ENCODE measurements at places on chromosomes 11 and 22.

- no peak for DNase-seq
Observed at GRCh38 chr11:104763930-104764709, 134.1 kb downstream of the CASP12 start.

DNA sequence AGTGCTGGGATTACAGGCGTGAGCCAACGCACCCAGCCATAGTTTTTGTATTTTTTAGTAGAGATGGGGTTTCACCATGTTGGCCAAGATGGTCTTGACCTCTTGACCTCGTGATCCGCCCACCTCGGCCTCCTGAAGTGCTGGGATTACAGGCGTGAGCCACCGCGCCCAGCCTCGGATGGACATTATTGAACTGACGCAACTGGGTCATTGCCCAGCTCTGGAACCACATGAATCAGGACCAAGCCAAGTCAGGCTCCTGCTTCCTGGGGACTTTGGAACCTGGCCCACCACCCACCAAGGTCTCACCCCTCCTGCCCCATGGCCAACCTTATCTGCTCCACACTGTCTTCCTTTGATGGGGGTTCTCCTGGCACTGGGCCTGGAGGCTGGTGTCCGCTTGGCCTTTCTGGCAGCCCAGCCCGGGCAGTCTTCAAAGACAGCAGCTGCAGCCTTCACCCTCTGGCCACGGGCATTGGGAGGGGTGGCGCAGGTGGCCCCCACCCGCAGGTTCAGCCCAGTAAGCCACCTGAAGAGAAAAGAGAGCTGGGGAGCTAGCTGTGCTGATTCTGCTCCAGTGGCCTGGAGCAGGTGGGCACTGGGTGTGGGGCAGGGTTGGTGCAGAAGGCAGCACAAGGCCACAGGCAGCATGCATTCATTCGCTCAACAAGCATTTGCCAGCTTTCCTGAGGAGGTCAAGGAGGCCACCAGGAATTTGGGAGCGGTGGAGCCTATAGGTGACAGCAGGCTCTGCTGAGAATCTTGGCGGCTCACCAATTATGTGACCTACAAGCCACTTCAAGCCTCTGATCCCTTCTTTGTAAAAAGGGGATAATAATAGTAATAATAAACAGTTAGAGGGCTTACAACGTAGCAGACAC lies 5.7 kb downstream of the CHADL start:
- no peak for DNase-seq

- no peak for DNase-seq
Observed at GRCh38 chr22:28548406-28548805, 131.2 kb downstream of the TTC28 start.

- no peak for DNase-seq
Observed at GRCh38 chr22:43995057-43995685, 28.9 kb upstream of the PARVB start.

DNA sequence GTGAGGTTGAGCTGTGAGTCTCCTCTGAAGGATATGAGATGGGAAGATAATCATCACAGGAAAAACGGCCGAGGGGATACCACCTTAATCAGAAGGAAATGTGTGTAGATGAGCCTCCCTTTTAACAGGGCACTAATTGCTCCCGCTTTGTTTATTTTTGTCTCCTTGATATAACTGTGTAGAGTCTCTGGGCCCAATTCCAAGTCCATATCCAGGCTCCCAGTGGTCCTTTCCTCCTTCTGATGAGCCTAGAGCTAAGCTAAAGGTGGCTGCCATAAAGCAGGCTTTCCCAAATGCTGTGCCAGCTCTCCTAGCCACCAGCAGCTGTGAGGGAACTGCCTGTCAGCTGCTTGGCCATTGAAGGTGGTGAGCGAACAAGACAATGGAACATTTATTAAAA lies 17.1 kb upstream of the CCDC90B start:
- DNase-seq = no peak

DNA sequence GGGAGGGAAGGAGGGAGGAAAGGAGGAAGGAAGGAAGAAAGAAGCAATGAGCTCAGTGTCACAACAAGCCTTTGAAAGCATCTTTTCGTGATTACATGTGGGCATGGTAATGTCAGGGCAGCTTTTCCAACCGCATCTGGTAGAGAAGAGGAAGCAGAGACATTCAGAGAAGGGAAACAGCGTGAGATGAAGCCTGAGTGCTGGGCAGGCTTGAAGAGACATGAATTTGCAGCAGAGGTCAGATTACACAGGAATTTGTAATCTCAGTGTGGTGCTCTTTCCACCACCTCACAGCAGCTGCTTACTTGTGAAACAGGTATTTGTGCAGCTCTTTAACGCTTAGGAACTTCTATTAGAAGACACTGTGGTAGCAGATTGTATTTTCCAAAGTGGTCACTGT lies 289.5 kb upstream of the C11orf87 start:
- no peak for DNase-seq

DNA sequence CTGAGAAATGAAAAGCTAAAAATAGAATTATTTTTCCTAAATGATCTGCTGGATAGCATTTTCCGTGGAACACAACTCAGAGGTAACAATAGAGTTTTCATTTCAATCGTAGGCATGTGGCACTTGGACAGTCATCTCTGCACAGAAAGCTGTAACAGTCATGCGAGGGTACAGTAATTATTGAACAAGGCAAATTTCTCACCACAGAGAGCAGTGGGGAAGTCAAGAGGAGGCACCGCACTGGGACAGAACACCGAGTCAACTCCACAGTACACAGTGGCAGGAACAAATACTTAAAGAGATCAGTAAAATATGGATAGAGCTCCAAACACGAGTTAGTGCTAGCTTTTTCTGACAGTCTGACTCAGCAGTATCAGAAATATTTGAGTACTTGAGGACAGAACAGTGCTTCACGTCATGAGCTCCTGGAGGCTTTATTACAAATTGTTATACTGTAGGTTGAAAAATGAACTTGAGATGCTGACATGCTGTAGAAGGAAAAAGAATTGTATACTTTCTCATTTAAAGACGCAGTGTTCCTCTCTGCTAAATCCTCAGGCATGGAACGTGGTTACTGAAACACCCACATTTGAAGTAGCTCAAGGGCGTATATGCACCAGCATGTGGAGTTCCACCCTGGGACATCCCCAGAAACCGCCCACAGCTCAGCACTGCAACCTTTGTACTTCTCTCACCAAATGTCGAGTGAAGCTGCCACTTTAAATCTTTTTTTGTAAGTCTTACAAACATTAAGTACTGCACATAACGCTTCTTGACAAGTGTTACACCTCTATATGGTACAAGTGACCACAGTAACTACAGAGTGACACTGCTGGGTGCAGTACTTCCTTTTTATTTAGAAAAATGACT lies 27.4 kb upstream of the YPEL1 start:
- DNase-seq = no peak

DNA sequence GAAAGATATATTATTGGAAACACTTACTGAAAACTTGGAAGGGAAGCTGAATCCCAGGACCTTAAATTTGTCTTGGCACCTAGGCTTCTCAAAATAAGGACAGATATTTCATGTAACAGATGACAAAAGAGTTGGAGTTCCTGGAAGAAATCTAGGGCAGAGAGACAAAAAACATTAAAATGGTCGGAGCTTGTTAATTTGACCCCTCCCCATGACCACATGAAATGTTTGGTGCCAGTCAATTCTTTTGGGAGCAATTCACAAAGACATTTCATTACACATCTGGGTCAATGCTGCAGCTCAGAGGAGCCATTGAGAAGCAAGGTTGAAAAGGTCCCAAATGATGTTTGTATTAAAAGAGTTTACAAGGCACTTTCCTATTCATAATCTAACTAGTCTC lies 162.0 kb upstream of the GUCY1A2 start:
- DNase-seq = no peak

DNA sequence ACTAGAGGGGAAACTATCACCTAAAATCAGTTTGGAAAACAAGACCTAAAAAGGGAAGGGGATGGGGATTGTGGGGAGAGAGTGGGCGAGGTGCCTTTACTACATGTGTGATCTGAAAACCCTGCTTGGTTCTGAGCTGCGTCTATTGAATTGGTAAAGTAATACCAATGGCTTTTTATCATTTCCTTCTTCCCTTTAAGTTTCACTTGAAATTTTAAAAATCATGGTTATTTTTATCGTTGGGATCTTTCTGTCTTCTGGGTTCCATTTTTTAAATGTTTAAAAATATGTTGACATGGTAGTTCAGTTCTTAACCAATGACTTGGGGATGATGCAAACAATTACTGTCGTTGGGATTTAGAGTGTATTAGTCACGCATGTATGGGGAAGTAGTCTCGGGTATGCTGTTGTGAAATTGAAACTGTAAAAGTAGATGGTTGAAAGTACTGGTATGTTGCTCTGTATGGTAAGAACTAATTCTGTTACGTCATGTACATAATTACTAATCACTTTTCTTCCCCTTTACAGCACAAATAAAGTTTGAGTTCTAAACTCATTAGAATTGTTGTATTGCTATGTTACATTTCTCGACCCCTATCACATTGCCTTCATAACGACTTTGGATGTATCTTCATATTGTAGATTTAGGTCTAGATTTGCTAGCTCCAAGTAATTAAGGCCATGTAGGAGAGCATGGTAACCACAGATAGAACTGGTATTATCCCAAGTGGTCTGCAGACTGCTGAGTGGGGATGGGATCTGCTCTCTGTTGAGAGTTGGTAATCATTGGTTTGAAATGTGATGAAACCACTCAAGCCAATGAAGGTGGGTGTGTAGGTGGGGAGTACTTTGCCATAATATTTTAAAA lies 3.6 kb downstream of the NEAT1 start:
- no peak for DNase-seq

- DNase-seq = no peak
Observed at GRCh38 chr11:133898031-133898769, 52.9 kb upstream of the SPATA19 start.

DNA sequence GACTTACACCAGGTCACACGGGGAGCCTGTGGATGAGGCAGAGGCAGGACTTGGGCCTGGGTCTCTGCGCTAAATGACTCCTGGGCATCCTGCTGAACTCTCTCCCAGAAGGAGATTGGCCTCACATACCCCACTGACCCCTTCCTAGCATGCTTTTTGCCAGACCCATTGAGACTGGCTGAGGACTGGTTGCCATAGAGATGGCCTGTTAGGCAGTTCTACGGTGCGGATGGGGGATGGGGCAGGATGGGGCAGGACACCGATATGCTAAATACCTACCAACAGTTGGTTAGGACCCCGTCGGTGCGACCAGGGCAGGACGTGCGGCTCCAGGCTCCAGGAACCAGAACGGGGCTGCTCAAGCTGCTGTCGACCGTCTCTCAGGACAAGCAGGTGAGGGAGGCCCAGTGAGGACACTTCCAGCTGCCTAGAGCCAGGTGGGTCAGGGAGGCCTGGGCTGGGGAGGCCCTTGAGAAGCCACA lies at the start of gene TSGA10IP:
Gene TSGA10IP, plus strand, starts transcription at position 51 of the 482 bp plus-strand sequence. Its CDS starts 196 bp downstream, at position 247.
- DNase-seq = no peak

Measured in RWPE2 (cell line).